ENCODE measurements at places on chromosomes 11 and 22.

DNA sequence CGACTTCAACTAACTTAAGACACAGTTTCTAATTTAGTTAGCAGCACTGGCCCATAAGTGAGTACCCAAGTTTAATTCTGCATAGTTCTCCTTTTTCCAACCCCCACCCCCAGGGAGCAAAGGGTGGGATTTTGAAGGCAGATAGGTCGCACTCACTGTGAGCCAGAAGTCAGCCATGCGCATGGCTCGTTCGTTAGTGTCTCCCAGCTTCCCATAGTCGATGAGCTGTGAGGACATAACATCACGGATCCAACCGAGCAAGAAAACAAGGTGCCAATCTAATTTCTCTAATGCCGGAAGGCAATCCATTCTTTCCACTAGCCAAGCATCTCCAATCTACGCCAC is 577 bp downstream of the MRPL17 start:
- DNase-seq: no peak

- DNase-seq: no peak
Measured at GRCh38 chr11:68326334-68327215, 14.2 kb downstream of the LRP5 start.

DNA sequence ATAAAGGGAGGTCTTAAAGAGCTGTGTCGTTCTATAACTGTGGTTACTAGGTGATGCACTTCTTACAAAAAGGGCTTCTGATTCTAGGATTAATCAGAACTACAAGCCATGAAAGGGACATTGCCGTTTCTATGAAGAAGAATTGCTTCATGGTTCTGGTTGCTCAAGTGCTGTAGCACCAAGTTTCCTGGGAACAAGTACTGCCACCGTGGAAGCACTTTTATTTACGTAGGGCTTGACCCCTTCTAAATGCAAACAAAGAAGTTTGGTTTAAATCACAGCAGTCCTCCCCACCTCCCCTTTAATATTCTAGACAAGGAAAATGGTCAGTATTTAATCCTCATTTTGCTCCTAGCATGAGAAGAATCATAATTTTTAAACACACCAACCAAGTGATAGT is 9.8 kb downstream of the YAP1 start:
- peak; percentile 37 for DNase-seq

GRCh38 chr11:1231396-1232020 is 8.6 kb downstream of the MUC5B start:
- no peak for DNase-seq

DNA sequence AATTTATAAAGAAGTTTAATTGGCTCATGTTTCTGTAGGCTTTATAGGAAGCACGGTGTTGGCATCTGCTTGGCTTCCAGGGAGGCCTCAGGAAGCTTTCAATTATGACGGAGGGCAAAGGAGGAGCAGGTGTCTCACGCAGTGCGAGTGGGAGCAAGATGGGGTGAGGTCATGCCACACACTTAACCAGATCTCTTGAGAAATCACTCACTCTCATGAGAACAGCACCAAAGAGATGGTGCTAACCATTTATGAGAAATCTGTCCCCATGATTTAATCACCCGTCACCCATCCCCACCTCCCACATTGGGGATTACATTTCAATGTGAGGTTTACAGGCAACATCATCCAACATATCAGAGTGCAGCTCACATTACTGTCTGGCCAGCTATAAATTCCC is 103.5 kb downstream of the ARHGAP8 start:
- no peak for DNase-seq

DNA sequence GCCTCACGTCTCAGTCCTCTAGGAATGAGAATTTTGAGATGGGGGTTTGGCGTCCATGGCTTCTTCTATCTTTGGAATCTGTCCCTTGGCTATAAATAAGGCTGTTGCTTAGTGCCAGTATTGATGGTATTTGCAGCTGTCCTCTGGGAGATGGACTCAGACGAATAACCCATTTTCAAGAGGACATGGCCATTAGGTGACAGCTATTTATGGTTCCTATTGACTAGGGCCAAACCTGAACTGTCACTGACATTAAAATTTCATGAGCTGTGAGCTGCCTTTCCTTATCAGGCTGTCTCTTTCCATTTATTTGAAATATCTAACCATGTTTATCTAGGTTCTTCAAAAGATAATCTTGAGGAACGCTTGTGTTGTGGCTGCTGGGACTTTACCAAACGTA is 92.7 kb downstream of the NAV2 start:
- DNase-seq: peak; percentile 76

DNA sequence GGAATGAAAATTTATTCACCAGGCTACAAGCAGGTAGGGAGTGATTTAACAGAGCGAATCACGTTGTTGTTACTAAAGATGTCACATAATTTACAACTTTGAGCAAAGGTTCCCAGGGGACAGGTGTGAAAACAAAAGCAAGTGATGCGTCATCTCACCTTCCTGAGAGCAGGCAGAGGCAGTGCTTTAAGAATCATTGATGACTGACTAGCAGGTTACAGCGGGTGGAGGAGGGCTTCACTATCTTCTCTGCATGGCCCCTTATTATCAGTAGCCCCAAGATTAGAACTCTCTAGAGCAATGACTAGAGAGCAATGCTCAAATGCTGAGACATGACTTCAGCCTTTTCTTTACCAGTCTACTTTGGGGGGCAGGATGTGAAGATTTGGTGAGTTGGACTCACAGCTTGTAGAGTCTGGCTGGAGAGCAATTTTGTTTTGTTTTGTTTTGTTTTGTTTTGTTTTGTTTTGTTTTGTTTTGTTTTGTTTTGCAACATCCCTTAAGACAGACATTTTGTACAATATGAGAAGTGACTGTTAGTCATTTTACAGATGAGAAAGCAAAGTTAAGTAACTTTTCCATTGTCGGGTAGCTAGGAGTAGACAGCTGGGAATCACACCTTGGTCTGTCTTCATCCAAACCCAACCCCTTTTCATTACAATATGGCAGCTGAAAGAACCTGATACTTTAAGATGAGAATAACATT is 84.8 kb downstream of the SLC1A2 start:
- no peak for DNase-seq

DNA sequence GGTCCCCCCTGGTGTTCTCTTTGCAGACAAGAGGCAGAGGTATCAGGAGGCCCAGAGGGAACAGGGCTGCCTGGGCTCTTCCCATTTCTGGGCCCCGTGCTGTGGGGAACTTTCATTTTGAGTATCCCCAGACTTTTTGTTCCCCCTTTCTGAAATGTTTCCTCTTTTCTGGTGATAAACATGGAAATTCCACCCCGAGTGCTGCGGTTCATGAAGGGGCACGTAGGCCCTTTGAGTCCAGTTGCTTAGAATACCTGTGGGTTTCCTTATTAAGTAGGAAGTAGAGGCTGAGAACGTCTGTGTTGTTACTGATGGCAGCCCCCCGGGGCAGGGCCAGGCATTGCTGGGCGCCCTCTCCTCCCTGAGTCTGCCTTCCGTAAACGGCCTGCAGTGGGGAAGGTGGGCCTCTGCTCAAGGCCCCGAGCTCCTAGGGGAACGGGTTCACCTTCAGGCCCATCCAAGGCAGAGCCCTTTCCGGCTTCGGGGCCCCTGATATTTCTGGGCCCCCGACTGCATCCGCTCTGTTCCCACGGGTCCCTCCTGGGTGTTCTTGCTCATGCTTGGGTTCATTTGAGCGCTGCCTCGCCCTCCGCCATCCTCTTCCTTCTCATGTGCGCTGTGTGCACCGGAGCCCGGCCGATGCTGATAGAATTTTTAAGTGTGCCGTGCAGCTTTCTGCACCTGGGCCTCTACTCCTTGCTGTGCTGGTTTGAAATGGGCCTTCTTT is 12.0 kb downstream of the TBC1D22A start:
- DNase-seq: no peak

Measured in eye (tissue), 1 donor.